ENCODE measurements at places on chromosomes 6 and 20. TPM values are rescaled to one million over a fixed set of nuclear protein-coding genes. Genes with fewer than 3 reads are reported as not detected.
A peak's percentile ranks its signal among the peaks of the same experiment; 100 is the strongest.

Gene SLC4A11
- 0.28 TPM for total RNA-seq

Gene B3GALT4
- total RNA-seq: 0.72 TPM

- H3K27me3 ChIP-seq: no peaks in the 10 kb centered on the region
- no peak overlapping the region for H3K27ac ChIP-seq
- no peaks in the 10 kb centered on the region for H3K36me3 ChIP-seq
- no peaks in the 10 kb centered on the region for H3K4me1 ChIP-seq
Observed at GRCh38 chr6:143657809-143658208, 20.0 kb upstream of the PHACTR2 start.

DNA sequence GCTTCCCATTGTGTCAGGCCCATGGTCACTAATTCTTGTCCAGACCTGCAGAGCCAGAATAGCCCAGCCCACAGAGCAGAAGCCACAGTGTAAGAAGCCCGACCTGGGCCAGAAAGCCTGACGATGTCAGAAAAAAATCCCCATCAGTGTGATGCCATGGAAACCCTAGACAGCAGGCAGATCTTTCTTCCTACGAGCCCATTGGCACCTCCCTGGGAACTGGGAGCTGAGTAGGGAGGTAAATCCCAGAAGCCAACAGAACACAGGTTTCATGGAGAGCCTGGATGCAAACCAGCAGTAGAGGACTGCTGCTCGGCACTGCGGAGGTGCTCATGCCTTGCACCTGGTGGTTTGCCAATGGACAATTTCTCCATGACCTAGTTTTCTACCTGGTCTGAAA lies 82.2 kb upstream of the SLC22A16 start:
- H3K27me3 ChIP-seq: no peaks in the 10 kb centered on the region
- no peak overlapping the region for H3K27ac ChIP-seq
- no peak overlapping the region for H3K4me3 ChIP-seq

- H3K4me1 ChIP-seq: no peaks in the 10 kb centered on the region
- no peak overlapping the region for H3K4me3 ChIP-seq
- H3K36me3 ChIP-seq: no peaks in the 10 kb centered on the region
- peaks cover 18% of the 10 kb centered on the region for H3K27me3 ChIP-seq
- DNase-seq: peak; percentile 87
- no peak overlapping the region for H3K27ac ChIP-seq
Observed at GRCh38 chr6:70371454-70372105, 41.7 kb upstream of the FAM135A start.

DNA sequence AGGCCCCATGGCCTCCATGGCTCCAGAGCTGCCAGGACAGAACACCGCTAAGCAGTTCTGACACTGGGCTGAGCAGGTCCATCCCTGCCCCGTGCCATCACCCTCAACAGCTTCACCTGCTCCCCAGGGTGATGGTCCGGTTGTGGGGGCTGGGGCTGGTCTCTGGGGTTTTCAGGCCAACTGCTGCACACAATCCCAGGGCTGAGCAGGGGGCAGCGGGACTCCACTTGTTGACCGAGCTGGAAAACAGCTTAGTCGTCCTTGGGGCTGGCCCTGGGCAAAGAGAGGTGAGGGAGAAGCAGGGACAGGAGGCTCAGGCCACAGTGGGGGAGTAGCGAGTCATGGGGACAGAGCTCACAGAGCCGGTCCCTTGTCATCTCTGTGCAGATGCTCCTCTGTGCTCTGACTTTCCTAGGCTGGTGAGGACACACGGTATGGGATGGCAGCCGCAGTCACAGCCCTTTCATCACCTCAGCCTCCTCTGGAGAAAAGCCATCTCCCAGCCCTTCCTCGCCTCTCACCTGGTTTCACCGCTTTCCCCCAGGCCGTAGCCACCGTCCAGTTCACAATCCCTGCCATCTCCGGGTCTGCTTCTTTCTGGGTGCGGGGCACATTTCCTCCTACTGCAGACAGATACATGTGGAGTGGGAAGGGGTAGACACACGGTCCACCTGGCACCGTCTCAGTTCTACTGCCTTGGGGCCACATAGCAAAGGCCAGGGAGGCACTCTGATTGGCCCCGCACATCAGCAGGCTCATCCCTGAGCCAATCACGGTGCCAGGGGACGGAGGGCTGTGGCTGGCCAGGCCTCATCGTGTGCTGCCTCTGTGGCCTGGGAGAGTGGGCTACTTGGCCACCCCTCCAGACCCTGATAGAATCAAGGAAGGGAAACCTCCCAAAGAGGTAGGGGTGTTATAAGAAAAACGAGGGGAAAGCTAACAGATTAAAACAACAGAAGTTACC lies 19.1 kb downstream of the MDFI start:
- H3K36me3 ChIP-seq: no peaks in the 10 kb centered on the region
- H3K27me3 ChIP-seq: peaks cover 45% of the 10 kb centered on the region
- peaks cover 7% of the 10 kb centered on the region for H3K4me1 ChIP-seq
- no peak for DNase-seq

DNA sequence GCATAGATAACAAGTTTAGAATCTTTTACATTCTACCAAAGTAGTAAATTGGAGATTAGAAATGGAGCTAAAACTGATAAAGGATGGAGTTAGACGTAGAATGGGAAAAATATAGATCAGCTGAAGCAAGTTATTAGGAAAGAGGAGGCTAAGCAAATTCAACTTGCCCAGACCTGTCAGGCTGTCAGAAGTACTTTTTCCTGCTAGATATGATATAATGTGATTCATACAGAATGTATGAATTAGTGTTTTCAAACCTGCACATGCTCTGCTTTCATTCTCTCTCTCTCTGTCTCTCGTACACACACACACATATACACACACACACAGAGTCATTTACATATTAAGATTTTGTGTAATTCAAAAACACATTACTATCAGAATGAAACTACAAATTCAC lies 133.2 kb upstream of the HDGFL1 start:
- H3K27me3 ChIP-seq: no peaks in the 10 kb centered on the region
- no peak for DNase-seq
- H3K4me1 ChIP-seq: no peaks in the 10 kb centered on the region
- H3K4me3 ChIP-seq: no peak overlapping the region
- no peak overlapping the region for H3K27ac ChIP-seq
- H3K36me3 ChIP-seq: no peaks in the 10 kb centered on the region

GRCh38 chr6:79630883-79631692 lies at the start of gene SH3BGRL2:
TSS of gene SH3BGRL2 (plus strand) at chr6:79631329. CDS start at chr6:79631462, 133 bp downstream.
- peak within 1 kb of the TSS; percentile 78 for H3K4me3 ChIP-seq
- peaks cover 6% of the 10 kb centered on the region for H3K4me1 ChIP-seq
- peaks cover 2% of the 10 kb centered on the region for H3K27me3 ChIP-seq
- H3K36me3 ChIP-seq: no peaks in the 10 kb centered on the region

DNA sequence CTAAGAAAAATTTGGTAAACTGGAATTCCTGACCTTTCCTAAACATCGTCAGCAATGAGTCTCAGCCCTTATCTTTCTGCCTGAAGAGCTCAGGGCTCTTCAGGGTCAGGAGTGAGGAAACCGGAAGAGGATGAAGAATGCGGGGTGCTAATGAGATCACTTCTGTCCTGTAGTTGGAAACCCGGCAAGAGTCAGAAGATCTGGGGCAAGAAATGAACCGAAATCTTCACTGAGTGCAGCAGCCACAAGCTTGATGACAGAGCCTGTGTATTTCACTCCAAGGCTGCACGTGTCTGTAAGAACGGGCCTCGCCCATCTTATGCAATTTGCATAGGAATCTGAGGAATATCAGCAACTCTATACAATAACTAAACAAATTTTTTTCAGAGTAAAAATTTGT lies 60.4 kb upstream of the QKI start:
- H3K36me3 ChIP-seq: no peaks in the 10 kb centered on the region
- peaks cover 8% of the 10 kb centered on the region for H3K4me1 ChIP-seq
- no peak overlapping the region for H3K27ac ChIP-seq
- H3K27me3 ChIP-seq: no peaks in the 10 kb centered on the region
- peak; percentile 21 for DNase-seq

- no peaks in the 10 kb centered on the region for H3K27me3 ChIP-seq
- DNase-seq: no peak
- no peak overlapping the region for H3K27ac ChIP-seq
Observed at GRCh38 chr20:50624351-50625016, 66.9 kb downstream of the RIPOR3 start.

DNA sequence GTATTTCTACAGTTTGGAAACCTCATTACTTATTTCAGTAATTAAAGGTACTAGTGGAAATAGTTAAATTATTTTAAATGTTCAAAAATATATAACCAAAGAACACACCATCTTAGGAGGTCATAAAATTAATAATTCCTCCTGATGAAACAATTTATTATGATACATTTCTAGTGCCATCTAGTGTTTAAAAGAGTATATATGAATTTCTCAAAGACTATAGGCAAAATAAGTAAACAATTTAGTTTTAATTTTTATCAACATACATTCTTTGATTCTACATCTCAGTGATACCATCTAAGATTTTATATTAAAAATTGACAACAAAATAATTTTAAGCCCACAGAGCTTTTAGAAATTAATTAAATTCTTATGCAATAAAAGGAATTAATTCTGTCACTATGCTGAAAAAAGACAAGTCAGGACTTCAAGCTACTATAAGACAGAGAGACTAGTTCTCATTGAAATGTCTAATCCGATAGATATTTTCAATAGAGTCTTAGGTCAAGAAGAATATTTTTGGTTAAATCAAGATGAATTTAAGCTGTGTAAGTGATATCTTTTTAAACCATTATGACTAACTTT lies 107.8 kb upstream of the RNF217 start:
- H3K4me3 ChIP-seq: no peak overlapping the region
- H3K36me3 ChIP-seq: no peaks in the 10 kb centered on the region
- no peak overlapping the region for H3K27ac ChIP-seq
- H3K27me3 ChIP-seq: no peaks in the 10 kb centered on the region
- H3K4me1 ChIP-seq: peaks cover 3% of the 10 kb centered on the region

DNA sequence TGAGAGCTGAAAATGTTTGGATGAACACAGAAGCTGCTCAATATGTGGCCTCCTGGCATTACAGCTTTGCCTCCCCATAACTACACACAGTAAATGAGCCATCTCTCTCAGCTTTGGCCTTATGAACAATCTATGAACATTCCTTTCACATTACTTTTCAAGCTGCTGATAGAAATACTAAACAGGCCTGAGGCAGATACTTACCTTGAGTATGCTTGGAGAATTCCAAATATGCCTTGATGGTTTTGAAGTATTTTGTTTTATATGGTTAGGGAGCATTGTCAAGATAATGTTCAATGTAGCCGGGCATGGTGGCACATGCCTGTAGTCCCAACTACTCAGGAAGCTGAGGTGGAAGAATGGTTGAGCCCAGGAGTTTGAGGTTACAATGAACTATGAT lies 104.5 kb downstream of the CD24 start:
- no peaks in the 10 kb centered on the region for H3K36me3 ChIP-seq
- H3K4me1 ChIP-seq: no peaks in the 10 kb centered on the region
- no peak overlapping the region for H3K4me3 ChIP-seq
- H3K27me3 ChIP-seq: no peaks in the 10 kb centered on the region
- H3K27ac ChIP-seq: no peak overlapping the region

- no peaks in the 10 kb centered on the region for H3K36me3 ChIP-seq
- DNase-seq: peak; percentile 4
- peaks cover 8% of the 10 kb centered on the region for H3K27me3 ChIP-seq
Observed at GRCh38 chr6:96836631-96837080, 621 bp downstream of the GPR63 start.

Measured in IMR-90 (cell line).